ENCODE measurements at places on chromosomes 1 and 21.

DNA sequence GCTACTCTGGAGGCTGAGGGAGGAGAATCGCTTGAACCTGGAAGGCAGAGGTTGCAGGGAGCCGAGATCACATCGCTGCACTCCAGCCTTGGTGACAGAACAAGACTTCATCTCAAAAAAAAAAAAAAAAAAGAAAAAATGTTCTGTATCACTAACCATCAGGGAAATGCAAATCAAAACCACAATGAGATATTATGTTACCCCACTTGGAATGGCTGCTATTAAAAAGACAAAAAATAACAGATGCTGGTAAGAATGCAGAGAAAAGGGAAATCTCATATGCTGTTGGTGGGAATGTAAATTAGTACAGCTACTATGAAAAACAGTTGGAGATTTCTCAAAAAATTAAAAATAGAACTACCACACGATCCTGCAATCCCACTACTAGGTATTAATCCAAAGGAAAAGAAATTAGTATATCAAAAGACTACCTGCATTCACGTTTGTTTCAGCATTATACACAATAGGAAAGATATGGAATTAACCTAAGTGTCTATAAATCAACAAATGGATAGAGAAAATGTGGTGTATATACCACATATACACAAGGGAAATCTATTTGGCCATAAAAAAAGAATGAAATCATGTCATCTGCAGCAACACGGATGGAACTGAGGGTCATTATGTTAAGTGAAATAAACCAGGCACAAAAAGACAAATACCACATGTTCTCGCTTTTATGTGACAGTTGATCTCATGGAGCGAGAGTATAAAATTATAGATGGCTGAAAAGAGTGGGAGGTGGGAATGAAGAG is 62.6 kb downstream of the ABL2 start:
- no peak for DNase-seq

DNA sequence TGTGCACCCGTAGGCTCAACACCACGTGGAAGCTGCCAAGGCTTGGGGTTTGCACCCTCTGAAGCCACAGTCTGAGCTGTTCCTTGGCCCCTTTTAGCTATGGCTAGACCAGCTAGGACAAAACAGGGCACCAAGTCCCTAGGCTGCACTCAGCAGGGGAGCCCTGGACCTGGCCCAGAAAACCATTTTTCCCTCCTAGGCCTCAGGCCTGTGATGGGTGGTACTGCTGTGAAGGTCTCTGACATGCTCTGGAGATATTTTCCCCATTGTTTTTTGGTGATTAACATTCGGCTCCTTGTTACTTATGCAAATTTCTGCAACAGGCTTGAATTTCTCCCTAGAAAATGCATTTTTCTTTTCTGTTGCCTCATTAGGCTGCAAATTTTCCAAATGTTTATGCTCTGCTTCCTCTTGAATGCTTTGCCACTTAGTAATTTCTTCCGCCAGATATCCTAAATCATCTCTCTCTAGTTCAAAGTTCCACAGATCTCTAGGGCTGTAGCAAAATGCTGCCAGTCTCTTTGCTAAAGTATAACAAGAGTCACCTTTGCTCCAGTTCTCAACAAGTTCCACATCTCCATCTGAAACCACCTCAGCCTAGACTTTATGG is 69.0 kb upstream of the KRTAP19-8 start:
- DNase-seq: no peak

DNA sequence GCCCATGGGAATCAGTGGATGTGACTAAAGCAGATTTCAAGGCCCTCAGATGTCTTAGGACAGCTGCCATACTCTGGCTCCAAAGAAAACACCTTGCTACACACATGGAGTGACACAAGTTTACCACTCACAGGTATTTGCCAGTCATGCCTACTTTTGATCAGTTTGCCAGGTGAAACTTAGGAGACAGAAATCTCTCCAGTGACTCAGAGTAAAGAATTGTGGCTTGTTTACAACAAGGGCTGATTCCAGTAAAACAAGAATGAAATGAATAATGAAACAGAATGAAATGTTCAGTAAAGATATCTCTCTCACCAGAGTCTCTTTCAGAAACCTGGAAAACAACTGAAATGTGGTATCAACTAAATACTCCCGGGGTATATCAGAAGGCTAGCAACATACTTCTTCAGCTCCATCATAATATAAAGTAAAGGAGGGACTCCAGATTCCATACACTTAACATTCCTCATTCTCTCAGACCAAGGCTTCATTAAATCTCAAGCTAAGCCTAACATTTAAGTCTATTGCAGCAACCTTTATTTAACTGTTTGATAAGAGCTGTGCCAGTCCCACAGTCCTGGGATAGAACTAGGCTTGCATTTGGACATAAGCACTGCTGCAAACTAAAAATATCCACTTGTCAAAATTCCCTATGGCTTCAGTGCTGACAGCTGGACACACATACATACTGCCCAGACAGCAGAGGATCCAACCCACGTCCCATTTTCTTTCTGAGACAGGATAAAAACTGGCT is 143.3 kb downstream of the SIPA1L2 start:
- DNase-seq: no peak

GRCh38 chr1:218314316-218314715 is 29.2 kb downstream of the RRP15 start:
- DNase-seq: no peak

DNA sequence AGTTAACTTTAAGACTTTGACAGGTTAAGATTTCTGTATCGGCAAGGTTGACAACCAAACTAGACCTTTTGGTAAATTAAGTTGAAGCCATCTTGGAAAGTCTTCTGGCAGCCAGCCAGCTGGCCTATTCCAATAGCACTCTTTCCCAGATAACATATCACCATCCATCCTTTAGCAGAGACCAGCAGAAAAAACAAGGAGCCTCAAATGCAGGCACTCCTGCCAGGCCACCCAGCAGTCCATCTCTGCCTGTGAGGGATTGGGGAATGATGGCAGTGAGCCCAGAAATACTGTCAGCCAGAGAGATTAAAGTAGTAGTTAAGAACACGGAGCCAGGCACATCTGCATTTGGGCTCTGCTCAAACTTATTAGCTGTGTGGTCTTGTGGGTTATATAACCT is 19.4 kb downstream of the ZBTB40 start:
- no peak for DNase-seq

DNA sequence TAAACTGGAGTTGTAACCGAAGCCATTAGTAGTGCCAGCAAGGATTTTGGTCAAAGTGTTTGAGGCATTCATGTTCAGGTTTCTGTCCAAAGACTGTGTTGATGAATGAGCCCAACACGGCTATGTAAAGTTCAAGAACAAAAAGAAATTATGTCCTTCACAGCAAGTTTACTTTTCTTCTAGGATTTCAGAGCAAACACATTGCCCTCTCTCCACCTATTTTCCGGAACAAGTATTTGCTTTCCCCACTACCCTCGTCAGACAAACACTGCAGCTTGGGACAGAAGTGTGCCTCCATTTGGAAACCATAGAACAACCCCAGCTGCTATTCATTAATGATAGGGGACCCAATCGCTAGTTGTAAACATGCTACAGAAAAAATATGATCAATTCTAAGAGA is 151.4 kb upstream of the C1orf105 start:
- DNase-seq: no peak

- DNase-seq: no peak
These were observed 8.3 kb downstream of the CITED4 start for GRCh38 chr1:40853885-40854170.

- DNase-seq: no peak
These were observed 108.8 kb downstream of the NPHP4 start for GRCh38 chr1:5883129-5884048.

DNA sequence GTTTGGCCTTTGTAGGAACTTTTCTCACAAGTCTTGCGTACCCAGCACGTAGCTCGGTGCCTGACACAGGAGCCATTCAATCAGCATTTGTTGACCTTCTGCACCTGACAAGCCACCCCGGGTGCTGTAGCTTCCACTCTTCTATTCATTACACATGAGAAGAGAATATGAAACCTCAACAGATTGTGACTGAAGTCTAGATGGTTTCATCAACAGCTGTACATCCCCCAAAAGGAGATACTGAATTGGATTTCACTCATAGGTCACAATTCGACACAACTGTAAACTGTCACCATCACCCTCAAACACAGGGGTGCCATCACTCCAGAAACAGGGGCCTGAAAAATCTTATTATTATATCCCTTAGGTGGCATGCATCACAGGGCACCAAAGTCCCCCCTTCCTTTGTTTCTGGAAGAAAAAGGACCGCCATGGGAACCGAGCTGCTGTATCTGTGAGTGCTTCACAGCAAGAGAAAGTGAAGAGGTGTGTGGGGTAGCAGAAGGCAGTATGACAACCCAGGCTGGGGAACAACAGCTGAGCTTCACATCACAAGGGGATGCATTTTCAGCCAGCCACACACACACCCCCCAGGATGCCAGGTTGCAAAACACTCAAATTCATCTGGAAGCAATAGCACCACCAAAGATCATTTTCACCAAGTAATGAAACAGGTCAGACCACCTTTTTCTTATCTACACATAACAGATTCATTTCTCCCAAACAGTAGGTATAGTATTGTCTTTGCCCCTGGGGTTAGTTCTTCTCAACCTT is 225.7 kb downstream of the TOMM20 start:
- DNase-seq: no peak

- no peak for DNase-seq
These were observed 80.8 kb downstream of the DYRK1A start for GRCh38 chr21:37447288-37447936.

GRCh38 chr1:43843684-43844083 is 89.9 kb upstream of the ARTN start:
- no peak for DNase-seq

- DNase-seq: no peak
These were observed 83.0 kb downstream of the KIRREL1 start for GRCh38 chr1:158076441-158076840.

GRCh38 chr1:181091309-181092040 is 3.0 kb downstream of the IER5 start:
- no peak for DNase-seq

GRCh38 chr1:177411381-177411780 is 240.6 kb downstream of the BRINP2 start:
- no peak for DNase-seq

- no peak for DNase-seq
These were observed 7.1 kb downstream of the ACOT7 start for GRCh38 chr1:6386371-6386949.

GRCh38 chr1:192407206-192407605 is 90.4 kb downstream of the RGS21 start:
- no peak for DNase-seq

DNA sequence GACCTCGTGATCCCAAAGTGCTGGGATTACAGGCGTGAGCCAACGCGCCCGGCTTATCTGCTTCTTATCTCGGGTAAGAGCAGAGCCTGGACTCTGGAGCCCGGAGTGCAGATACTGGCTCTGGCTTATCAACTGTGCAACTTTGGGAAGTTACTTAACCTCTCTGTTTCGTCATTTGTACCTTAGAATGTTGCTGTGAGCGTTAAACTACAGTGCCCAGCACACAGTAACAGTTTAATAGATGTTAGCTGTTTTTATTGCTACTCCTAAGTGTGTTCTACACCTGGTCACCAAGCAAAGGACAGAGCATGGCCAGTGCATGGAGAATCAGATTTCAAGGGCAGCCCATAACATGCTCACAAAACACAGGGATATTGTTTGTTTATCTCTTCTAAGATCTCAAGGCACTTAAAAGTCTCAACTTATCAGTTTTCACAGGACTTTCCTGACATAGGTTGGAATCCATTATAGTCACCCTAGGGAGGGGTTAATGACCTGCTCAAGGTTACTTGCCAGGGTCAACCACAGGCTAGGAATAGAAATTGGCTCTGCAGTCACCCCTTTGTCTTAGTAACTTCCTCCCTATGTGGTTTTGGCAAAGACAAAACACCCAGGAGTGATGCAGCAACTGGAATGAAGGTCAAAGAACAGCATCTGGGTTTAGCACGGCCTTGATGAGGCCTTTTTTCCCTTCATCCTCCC is 22.5 kb upstream of the SRP9 start:
- no peak for DNase-seq

DNA sequence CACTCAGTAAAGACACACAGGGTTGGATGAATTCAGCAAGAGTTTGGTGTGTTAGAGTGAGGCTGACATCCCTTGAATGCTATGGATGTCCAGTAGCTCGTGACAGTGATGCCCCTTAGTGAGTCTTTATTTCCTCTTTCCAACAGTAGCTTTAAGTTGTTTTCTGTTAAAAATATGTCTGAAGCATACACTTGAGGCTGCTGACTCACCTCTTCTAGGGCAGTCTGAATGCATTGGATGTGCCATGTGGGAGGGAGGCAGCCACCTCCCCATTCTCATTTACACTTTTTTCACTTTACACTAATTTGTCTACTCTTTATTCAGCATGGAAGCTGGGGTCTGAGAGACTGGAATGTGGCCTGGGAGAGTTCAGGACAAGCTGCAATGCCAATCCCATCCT is 17.6 kb downstream of the NOS1AP start:
- DNase-seq: no peak

GRCh38 chr1:98305362-98305761 is 356.2 kb upstream of the SNX7 start:
- DNase-seq: no peak

DNA sequence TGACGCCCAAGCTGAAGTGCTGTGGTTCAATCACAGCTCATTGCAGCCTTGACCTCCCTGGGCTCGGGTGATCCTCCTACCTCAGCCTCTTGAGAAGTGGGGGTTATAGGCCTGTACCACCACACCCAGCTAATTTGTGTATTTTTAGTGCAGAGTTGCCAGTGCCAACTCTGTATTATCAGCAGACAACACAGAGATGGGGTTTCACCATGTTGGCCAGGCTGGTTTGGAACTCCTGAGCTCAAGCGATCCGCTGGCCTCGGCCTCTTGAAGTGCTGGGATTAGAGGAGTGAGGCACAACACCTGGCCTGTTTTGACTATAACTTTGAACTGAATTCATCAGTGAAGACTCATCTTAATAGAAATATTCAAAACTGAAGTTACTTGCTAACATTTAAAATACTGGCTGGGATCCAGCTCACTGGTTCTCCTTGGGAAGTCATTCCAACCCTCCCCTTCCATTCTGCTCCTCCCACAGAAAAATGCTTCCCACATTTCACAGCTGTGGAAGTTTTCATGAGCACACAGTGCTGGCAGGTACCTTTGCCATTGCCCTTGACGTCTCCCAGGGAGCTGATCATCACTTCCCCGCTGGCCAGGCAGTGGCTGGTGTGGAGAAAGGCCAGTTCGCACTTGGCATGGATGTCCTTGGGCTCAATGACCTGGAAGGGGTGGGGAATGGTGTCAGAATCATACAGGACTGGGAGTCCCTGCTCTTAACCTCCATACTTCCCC is 4.7 kb downstream of the SELENBP1 start:
- no peak for DNase-seq

GRCh38 chr1:150613061-150613920 is 16.1 kb downstream of the ENSA start:
- peak; percentile 45 for DNase-seq

DNA sequence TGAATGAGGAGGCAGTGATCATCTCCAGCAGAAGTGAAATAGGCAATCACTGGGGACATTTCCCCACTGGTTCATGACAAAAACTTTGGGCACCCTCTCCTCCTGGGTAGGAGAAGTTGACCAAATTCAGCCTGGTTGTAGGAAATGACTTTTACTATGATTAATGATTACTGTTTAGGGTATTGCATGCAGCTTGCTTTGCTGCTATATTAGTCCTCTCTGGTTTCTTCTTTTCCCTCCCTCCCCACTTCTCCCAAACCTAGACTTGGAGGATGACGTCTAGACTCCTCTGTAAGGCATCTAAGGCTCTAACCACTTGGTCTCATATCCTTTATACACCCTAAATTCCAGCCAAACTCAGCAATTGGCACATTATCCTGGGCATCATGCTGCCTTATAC is 3.4 kb upstream of the RGS16 start:
- no peak for DNase-seq
